Astrocyte of the spinal cord (primary cell): ENCODE measurements at places on chromosomes 2 and 18.

DNA sequence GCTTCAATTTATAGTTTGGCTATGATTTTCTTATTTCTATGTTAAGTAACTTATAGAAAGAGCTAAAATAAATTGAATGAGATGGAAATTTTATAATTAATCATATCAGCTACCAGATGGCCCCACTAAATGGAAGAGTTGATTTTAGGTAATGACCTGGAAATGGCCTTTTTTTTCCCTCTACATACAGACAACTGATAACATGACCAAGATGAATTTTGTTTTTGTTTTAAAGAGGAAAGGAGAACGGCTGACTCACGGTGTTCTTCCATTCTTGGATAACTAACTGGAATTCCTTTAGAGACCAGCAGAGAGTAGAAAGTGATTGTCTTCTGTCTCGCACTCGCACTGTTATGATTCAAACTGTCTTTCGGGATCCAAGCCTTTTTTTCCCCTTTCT lies 91.0 kb downstream of the TMEM185B start:
- peak; percentile 77 for DNase-seq

DNA sequence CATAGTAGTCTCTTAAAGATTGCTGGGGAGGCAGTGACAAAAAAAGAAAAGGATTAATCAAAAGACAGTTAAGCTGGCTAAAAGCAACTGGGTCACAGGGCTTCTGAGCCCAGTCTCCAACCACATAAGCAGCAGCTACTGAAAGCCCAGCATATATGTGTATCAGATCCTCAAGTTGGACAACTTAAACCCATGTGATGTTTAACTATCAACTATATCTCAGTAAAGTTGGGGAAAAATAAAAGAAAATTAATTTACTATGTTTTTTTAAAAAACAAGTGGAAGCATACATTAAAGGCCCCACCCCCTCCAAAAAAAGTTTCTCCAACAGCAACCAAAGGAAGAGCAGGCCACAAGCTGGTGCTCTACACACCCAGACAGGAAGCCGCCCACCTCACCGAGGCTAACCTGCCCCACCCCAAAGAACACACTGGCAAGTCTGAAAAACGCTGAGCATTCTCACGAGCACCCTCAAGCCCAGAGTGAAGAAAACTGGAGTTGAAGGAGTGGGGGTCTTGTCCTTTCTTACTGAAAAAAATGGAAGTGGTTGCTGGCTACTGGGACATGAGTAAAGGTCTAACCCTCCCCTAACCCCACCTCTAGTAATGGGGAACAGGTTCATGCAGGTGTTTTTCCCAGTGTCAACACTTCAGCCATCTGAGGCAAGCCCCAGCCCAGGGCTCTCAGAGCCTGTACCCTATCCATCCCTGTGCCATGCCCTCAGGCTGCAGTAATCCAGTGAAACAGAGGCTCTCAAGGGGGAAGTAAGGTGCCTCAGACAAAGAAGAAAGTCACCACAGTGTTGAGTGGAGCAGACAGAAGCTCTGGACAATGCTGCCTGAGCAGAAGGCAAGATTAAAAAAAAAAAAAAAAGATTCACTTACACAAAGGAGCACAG lies 106.3 kb downstream of the GYPC start:
- DNase-seq = no peak

DNA sequence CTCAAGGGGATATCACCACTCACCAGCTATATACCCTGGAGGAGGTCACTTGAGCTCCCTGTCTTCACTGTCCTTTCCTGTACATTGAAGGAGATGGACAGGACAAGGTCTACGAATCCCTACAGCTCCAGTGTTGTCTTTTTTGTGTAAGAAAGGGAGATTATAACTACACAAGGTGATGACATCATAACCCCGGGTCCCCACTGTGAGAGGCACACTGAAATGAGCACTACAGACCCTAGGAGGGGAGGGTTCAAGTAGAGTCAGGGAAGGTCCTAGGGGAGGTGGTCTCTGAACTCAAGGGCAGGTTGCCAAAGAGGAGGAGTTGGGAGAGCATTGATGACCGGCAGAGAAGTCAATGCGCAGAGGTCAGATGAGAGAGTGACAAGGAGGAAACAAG lies 108.3 kb upstream of the SLC14A2 start:
- DNase-seq = no peak

DNA sequence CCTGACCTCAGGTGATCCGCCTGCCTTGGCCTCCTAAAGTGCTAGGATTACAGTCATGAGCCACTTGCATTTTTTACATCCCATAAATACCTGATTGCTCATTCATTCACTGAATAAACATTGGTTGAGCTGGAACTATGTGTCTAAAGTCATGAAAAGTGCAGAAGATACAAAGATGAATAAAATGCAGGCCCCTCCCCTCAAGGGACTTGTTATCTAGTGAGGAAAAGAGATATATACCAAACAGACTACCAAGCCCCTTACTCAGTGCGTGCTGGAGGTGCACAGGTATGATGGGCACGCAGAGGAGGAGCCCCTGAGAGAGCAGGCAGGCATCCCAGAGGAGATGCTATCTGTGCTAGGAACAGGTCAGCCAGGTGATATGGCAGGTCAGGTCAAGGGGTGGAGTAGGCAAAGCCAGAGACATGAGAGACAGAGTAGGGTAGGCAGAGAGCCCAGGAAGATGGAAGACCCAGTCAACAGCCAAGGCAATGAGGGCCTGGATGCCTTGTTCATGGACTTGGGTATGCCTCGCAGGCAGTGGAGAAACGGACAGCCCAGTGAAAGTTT lies 7.7 kb downstream of the FHL2 start:
- peak; percentile 74 for DNase-seq

DNA sequence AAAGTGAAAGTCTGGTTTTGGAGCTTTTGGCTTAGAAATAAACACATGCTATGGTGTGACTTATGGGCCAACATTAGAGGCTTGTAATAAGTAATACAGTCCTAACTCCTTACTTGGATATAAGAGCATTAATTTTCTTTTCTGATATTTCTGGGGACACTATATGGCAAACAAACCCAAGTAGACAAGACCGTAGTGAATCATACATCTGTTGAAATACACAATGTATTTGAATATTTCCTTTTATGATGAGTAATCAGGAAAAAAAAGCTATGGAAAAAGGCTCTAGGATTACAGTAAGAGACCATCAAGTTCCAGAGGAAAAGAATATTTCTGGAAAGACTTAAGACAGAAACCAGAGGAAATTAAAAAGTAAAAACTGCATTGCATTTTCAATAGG lies 146.0 kb upstream of the CYP26B1 start:
- peak; percentile 11 for DNase-seq

DNA sequence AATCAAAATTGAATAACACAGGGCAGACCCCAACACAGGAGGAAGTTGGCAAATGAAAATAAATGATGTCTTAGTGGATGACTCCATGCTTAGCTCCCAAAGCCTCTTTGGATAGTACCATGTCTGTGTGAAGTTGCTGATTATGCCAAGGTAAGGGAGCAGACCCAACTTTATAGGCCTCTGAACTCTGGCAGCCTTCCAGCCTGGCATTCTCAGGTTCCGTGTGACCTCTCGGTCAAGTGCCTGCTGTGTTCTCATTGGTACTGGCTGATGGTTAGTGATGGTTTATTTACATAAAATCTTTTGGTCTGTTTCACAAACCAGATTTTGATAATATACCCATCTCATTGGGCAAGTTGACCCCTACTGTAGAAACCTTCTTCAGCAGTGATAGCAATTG lies 112.2 kb upstream of the TTC39C start:
- DNase-seq = no peak
